ENCODE measurements at places on chromosomes 2 and 18.

DNA sequence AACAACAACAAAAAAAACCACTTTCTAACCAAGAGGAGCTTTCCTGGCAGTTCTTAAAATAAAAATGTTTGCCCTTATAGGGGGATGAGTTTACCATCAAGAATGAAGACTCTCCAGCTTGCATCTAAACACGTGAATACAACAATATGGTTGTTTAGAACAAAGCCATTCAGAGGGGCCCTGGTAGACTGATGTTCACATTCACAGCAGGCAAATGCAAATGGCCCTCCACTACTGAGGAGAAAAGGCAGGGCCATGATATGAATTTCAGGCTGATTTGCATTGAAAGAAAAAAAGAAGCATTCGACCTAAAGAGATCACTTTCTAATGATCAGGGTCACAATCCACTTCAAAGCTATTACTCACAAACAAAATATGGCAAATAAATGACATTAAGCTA is 65.3 kb upstream of the OTOS start:
- no peak for DNase-seq

GRCh38 chr2:216084547-216084946 is 2.8 kb downstream of the TMEM169 start:
- no peak for DNase-seq

- DNase-seq, result no peak
Observed at GRCh38 chr2:63124218-63124617, 73.6 kb downstream of the OTX1 start.

- no peak for DNase-seq
Observed at GRCh38 chr2:57617318-57617717, 429.3 kb upstream of the VRK2 start.

DNA sequence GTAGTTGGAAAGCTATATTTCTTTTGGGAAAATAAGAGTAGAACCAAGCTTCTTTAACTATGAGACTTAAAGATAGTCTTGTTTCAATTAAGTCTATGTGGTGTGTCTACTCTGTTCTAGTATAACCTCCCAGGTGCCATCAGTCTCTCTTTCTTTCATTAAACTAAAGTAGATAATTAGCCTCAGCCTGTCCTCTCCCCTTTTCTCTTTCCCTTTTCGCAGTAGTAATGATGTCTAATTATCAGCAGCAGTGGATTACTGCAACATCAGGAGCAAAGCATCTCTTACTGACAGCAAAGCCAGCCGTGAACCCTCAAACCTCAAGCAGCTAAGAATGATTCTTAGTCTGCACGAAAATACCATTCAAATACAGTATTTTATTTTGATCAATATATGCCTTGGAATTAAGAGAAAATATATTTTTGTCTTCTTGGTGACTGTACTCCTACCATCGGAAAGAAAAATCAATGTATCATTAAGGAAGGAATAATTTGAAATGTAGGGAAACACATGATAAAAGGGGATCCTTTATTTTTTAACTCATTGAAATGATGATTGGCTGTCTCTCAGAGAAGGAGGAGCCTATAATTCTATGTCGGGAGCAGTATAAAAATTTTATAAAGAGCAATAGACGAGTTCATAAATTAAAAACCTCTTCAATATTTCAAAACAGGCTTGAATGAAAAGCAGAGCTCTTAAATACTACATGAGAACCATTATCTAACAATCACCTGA is 4.5 kb downstream of the NOL4 start:
- DNase-seq, result no peak

DNA sequence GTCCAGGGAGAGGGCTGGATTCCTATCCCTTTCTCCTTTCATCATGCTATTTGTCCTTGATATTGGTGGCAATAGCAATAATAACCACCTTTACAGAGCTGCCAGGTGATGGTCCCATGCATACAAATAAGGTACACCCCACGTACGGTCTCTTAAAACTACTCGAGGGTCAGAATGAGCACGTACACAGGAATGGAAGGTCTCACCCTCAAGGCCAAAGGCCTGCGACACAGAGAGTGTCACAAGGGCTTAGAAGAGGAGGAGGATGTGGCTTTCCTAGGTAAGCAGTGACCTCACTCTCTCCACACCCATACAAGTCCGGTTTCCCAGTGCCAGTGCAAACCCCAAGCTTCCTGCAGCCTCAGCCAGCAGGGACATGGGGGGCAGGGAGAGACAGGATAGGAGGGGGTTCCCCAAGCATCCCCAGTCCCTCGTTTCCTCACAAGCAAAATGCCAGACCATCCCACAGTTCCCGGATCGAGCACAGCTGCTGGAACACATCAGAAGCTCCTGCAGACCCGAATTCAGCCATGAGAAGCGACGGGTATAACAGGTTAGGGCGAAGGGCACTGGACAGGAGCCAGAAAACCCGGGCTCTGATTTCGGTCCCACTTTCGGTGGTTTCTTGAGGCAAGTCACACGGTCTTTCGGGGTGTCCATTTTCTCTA is 49.2 kb downstream of the PLB1 start:
- DNase-seq, result no peak

DNA sequence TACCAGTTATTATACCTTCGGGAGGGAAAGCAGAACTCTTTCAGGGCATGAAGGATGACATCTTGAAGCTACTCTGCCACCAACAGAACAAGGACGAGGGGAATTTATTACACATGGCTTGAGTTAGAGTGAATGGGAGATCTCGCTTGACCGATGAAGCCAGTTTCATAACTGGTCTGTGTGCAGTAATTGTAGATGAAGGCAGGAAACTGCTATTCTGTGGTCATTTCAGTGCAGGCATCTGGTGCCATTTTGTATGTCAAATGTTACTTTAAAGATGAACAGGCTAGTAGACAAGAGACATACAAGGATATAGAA is 20.5 kb downstream of the GREB1 start:
- DNase-seq, result no peak

DNA sequence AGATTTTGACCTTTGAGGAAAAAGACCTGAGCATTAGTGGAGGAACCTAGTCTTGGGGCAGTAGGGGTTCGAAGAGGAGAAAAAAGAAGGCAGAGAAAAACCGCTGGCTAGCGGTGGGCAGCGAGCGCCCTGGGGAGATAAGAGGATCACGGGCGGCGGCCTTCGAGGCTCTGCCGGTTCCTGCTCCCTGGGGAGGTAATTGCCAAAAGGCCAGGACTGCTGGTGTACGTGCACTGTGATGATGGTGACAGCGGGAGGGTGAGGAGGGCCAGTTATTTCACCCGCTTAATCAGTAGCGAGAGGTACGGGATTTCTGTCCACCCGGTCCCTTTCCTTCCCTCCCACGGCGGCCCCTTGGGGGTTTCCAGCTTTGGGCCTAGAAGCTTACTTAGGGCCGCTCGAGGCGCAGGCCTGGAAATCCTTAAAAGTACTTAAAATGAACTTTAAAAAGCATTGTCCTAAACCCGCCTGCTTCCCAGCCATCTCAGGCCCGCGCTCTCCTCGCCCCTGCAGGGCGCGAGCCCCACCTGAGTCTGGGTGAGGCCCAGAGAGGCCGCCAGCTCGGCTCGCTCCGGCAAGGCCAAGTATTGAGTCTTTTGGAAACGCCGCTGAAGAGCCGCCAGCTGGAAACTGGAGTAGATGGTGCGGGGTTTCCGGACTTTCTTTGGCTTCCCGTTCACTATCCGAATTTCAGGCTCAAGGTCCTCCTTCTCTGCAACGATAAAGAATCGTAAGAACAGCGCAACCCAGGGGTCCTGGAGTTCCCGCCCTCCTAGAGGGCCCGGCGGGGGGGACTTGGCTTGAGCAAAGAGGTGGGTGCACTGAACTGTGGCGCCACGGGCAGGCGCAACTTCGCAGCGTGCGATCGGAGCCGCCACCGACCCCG is 1.5 kb downstream of the DLX2 start:
- DNase-seq, result no peak

DNA sequence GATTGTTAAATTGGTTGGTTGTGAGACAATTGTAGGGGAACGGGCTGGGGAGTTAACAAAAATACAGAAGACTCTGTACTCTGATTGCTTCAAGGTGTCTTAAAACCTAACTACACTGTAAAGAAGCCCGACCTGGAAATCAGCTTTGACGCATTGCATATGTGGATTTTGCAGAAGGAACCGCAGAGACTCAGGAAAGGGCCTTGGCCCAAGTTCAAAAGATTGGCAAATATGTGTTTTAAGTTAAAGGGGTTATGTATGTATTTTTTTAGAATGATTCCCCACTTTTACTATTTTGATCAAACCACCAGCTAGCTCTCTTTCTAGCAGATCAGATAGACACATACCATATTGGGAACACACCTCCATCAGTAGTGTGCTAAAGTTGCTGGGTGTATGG is 18.0 kb upstream of the EDAR start:
- DNase-seq, result no peak

- DNase-seq, result no peak
Observed at GRCh38 chr2:70380621-70381020, 78.8 kb upstream of the FAM136A start.

DNA sequence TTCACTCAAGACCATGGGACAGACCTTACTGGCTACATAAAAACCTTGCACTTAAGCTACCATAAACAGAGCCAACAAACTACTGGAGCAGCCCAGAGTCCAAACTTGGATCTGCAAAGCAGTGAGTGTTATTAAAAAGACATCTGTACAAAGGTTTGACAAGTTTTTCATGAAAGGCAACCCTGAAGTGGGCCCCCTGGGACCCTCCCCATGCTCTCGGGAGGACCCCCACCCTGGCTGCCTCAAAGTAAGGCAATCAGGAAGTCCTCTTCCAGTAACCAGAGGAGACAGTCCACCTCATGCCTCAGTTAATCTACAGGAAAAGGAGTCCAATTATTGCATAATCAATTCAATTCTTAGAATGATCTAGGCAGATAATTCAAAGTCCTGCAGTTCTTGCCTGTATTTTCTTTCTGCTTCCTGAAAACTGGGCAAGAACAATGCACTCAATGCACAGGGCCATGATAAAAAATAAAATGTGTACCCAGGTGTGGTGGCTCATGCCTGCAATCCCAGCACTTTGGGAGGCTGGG is 69.7 kb downstream of the TBC1D8 start:
- no peak for DNase-seq
